ENCODE measurements at places on chromosomes 16 and 17.

- no peak for DNase-seq
These were observed 7.5 kb upstream of the SLC35B1 start for GRCh38 chr17:49715216-49715615.

DNA sequence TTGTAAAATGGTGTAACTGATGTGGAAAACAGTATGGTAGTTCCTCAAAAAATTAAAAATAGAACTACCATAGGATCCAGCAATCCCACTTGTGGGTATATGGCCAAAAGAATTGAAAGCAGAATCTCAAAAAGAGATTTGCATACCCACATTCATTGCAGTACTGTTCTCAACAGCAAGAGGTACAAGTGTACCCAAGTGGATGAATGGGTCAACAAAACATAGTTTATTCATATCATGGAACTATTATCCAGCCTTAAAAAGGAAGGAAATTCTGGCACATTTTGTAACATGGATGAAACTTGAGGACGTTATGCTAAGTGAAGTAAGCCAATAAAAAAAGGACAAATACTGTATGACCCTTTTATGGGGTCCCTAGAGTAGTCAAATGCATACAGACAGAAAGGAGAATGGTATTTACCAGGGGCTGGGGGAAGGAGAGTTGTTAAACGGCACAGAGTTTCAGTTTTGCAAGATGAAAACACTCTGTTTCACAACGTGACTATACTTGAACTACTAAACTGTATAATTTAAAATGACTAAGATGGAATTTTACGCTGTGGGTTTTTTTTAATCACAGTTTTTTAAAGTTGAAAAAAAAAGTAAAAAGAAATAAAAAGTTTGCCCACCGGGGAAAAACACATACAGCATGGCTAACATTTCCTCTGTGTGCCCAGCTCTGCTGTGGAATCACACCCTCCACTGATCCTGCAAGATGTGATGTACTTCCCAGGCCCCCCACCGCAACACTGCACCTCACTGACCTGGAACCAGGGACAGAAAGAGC, 6.1 kb downstream of the TVP23A start:
- DNase-seq = no peak

GRCh38 chr16:67965668-67966548, 2.5 kb downstream of the SLC12A4 start:
- DNase-seq = no peak

DNA sequence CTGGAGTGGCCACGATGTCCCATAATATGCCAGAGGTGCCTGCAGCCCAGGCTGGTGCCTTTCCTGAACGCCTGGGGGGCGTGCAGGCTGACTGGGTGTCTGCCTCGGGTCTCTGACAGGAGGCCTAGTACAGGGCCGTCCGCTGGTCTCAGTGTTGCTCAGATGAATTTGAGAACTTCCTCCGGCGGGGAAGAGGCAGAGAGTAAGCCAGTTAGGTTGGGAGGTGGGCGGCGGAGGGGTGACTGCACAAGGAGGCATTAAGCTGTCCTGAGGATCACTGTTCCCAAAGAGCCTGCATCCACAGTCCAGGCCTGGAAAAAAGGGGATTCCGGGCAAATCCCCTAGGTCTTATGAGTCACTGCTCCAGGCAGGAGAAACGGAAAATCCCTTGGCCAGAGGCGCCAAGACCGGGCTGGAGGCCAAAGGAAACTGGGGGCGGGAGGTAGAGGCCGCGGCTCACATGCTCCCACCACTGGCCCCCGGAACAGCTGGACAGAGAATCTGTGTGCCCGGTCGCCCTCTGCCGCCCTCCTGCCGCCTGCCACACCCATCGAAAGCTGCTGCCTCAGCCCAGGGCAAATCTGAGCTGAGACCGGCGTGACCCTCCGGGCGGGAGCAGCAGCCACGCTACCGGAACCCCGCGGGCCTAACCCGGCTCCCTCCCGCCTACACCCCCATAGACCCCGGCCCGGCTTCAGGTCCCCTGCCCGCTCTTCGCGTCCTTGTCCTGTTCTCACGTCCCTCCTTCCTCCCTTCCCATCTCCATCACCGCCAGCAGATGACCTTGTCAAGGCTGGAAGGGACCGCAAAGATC, 1.2 kb downstream of the TRIM47 start:
- peak; percentile 79 for DNase-seq

- no peak for DNase-seq
These were observed 105.3 kb downstream of the FOXL1 start for GRCh38 chr16:86683441-86684194.

DNA sequence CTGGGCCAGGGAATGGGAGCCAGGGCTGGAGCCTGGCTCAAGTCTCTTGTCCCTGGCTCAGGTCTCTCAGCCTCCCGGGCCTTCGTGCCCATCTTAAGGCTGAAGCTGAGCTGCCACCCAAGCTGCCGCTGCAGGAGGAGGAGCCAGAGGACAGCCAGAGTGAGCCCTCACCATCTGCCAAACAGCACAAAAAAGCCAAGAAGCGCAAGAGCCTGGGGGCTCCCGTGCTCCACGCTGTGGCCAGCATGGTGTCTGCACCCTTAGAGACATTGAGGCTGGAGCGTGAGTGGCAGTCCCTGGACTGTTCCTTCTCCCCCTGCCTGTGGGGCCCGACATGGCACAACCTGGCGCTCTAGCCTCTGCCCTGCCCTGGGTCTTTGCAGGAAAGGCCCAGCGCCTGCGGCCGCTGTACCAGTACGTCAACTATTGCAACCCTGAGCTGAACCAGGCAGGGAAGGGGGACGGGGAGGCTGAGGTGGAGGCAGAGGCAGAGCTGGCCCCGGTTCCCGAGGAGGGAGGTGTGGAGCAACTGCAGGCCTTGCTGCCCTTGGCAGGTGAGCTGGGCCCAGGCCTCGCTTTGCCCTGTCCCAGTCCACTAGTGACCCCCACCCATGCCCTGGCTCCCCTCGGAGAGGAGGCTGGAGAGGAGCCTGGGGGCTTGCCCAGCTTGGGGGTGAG, 1.3 kb downstream of the C16orf86 start:
- peak; percentile 86 for DNase-seq

DNA sequence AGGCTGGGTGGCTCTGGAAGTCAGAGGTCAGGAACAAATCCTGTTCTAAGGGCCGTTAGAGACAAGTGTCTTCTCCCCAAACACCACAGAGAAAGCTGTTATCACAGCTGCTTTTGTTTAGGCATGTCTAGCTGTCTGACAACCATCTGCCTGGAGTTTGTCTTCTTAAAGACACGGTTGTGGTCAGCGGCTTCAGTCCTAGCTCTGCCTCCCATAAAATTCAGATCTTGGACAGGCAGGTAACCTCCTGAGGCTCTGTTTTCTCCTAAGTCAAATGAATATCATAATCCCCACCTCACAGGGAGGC, 2.3 kb upstream of the ITGA3 start:
- DNase-seq = no peak

All from activated CD8-positive, alpha-beta memory T cell treated with anti-CD3 and anti-CD28 coated beads, Interleukin-2, amount 50 U/mL, for 48 hours (primary cell).